ENCODE measurements at places on chromosomes 3 and 15.

DNA sequence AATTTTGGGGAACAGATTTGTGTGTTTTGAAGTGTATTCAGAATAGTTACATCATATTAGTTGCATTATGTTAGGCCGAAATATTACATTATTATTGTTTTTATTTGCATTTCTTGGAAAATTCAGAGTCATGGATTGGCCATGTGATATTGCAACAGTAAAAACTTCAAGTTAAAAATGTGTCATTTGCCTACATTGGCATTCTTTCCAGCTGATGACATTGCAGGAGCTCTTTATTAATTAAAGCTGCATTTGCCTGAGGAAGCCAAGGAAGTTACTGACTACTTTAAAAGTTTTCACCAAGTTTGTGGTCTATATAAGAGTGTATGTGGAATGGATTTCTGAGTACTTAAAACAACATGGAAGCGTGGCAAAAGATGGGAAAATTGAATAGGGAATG, 726.4 kb upstream of the SGO1 start:
- DNase-seq, result no peak

- no peak for DNase-seq
These were observed 60.1 kb upstream of the PCSK6 start for GRCh38 chr15:101549647-101550046.

DNA sequence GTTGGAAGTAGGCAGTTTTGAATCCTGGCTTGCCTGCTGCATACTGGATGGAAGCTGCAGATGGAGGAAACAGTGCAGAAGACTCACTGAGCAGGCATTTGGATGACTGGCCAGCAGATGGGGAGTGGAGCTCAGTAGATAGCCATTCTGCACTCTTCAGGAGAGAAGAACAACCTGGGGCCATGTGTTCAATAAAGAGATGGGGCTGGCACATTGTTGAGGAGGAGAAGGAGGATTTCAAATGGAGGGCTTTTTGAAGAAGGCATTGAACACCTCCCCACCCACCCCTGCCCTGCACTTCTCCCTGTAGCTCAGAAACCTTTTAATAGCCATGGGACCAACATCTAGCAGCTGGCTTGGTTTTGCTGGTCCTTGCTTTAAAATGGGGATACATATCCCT, 109.8 kb downstream of the CACNA1D start:
- DNase-seq, result no peak

GRCh38 chr3:9715764-9716437, 12.3 kb downstream of the CPNE9 start:
- DNase-seq, result no peak

DNA sequence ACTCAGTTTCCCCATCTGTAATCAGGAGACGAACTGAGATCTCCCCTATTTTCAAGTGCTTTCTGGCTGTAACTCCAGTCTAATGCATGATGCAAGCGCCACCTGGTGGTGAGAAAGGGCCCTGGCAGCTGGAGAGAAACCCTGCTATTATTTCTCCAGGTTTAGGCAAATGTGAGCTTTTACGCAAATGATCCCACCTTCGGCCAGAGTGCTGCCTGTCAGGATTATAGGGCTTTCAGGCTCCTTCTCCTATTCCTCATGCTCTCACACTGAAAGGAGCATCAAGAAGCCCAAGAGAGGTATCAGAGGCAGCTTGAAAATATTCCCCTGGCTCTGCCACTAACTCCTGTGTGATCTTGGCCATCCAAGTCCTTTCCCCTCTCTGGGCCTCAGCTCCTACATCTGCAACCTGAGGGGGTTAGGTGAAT, 93.9 kb upstream of the RASGRF1 start:
- peak; percentile 63 for DNase-seq
